NCI-H345 (cell line): ENCODE measurements at places on chromosomes 4 and X.

- no peak for DNase-seq
Observed at GRCh38 chr4:40173470-40173875, 23.4 kb upstream of the RHOH start.

DNA sequence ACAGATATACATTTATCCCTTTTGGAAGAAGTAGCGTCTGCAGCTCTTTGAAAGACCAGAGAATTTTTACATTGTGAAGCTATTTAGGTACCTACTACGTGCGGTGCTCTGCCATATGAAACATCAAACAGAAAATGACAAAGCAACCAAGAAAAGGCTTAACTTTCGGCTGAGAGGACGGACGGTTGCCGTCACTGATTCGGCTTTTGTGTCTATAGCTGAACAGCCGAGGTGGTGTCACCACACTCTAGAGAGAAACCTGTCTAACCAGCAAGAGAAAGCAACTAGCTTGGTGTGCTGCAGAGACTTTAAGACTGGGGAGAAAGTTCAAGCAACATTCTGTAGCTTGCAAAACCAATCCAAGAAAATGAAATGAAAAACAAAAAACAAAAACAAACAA is 145.5 kb downstream of the SHOX start:
- no peak for DNase-seq

DNA sequence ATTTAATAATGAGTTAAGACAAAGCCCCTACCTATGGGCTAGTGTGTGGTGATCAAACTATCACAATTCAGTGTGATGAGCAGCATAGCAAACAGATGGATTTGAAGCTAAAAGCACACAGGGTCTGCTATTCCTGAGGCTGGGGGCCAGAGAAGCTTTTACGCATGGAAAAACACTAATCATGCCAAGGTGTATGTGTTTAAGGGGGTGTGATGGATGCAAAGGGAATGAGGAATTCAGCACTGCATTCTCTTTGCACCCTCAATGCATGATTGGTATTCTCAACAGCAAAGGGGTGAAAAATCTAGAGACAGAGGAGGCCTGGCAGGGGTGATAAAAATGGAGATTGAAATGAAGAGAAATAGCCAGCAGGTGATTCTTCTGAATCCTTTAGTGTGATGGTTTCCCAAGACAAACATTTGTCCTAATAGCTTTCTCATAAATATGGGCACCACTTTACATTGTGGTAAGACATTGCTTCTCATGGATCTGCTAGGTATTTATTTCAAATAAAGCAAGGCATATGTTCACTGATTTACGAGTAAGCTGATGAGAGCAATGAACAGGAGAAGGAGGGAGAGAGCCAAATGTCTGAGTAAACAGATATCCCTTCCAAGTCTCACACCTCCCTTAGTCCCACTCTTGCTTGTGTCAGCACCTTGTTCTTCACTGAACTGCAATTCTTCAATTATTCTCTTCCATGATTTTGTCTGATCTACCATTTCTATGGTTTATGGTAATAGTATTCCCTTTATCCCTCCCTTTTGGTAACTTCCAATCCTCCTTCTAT is 15.7 kb downstream of the C1QTNF7 start:
- DNase-seq = no peak

DNA sequence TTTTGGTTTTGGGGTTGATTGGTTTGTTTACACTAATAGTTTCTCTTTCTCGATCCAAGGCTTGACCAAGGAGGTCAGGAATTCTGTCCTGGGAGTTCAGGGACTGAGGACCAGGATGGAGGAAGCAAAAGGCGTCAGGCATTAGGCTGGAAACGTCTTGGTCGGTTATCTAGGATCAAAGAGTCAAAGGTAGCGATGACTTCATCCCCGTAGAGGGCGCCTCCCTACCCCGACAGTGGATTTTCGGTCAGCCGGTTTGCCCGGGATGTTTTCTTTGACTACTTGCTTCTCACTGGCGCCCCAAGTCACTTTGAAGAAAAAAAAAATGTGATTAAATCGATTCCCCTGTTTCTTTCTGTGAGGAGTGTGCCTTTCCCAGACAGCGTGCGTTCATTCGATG is 980 bp upstream of the FHDC1 start:
- DNase-seq = no peak

DNA sequence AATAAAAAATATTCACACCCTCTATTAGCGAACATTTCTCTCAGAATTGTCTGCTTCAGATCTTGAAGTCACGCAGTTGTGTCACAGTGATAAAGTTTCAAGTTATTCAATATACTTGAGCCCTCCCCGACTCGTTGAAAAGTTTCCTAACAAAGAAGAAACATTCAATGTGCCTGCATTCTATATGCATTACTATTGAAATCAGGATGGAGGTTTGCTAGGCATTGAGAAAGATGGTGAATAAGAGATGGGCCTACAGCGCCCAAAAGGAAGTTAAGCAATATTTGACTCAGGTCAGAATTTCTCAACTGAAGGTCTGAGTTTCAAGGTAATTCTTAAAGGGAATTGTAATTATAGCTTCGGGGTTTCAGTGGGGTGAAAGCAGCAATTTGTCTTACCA is 6.1 kb downstream of the TCEANC start:
- DNase-seq = no peak

GRCh38 chrX:2252331-2253065 is 248.3 kb downstream of the DHRSX start:
- DNase-seq = no peak

GRCh38 chrX:110135618-110136017 is 132.7 kb downstream of the TMEM164 start:
- DNase-seq = no peak

DNA sequence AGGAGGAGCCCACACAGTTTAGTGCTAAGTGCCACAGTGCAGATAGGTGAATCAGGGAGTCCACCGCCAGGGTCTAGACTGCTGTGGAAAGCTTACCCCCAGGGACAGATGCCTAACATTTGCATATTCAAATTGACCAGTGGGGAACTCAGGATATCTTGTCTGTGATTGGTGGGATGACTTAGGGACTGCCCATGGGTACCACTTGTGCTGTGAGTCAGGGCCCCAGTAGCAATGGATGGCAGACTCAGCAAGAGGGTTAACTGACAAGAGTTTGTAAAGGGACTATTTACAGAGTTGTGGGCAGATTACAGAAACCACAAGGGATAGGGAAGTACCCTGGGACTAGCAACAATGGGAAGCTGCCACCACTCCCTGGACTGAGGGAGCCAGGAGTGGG is 282.1 kb downstream of the BCOR start:
- no peak for DNase-seq

DNA sequence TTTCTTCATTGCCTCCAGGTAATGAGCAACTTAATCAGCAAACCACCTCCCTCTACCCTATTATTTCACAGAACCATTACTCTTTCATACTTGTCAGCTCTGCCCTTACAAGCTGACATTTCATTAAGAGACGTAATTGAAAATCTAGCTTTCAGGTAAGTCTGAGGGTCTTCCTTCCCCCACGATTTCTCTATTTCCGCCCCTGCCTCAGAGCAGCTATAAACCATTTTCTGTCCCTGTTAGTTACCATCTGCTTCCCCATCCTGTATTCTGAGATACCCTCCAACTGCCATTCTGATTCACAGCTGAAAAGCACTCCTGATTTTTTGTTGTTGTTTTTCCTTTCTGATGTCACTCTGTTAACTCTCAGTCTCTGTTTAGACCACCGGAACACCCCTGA is 37.1 kb downstream of the SH3RF1 start:
- DNase-seq = no peak

GRCh38 chr4:137394018-137394417 is 138.3 kb downstream of the PCDH18 start:
- no peak for DNase-seq

GRCh38 chr4:81769244-81769643 is 297.5 kb upstream of the RASGEF1B start:
- DNase-seq = no peak

DNA sequence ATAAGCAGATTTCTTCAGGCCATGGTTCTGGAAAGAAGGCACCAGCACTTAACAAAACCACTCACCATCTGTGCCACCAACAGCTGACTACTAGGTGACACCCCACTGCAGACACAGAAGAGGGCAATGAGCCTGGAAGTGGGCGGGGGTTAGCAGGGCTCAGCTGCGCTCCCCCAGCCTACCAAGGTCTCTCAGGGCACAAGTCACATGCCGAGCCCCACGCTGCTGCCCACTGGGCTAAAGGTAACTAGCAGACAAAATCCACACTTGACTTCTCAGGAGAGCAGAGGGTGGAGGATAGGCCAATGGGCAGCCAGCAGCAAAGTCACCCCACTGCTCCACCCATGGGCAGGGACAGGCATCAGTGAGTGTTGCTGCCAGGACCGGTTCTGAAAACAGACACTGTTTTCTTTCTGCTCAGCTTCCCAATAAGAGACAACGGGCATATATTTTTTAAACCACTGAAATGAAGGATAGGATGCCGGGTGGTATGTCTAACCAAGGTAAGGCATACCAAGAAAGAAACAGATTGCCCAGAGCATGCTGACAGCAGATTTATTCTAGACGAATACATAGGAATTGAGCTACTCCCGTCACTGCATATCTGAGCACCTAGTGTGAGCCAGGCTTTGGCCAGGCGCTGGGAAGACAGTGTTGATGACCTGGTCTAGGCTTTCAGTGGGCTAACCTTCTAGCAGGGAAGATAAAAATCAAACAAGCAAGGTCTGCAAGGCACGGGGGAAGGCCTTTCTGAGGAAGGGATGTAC is 20.1 kb downstream of the ACSL1 start:
- peak; percentile 70 for DNase-seq
